ENCODE measurements at places on chromosomes 7 and 10.

- no peak for DNase-seq
Observed at GRCh38 chr7:96827701-96828100, 118.1 kb upstream of the SEM1 start.

DNA sequence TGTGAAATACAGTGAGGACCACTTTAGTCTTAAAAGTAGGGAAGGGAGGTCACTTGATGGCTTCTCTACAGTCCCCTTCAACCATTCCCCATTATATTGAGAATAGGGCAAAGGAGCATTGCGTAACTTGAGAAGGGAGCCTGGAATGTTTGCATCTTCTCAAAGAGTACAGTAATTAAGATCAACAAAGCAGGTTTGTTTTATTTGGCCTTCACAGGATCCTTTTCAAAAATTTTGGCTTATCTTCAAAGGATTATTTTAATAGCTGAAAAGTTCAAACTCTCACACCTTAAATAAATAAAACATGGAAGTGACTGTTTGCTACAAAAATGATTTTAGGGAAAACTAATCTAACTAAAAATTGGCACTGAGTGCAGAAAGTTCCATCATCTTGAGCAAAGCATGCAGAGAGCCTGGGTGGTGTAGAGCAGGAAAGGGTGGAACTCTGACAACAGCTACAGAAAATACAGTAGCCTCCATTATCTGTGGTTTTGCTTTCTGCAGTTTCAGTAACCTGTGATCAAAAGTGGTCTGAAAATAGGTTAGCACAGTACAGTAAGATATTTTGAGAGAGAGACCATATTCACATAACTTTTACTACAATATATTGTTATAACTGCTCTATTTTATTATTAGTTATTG, 214.0 kb downstream of the MDFIC start:
- no peak for DNase-seq

DNA sequence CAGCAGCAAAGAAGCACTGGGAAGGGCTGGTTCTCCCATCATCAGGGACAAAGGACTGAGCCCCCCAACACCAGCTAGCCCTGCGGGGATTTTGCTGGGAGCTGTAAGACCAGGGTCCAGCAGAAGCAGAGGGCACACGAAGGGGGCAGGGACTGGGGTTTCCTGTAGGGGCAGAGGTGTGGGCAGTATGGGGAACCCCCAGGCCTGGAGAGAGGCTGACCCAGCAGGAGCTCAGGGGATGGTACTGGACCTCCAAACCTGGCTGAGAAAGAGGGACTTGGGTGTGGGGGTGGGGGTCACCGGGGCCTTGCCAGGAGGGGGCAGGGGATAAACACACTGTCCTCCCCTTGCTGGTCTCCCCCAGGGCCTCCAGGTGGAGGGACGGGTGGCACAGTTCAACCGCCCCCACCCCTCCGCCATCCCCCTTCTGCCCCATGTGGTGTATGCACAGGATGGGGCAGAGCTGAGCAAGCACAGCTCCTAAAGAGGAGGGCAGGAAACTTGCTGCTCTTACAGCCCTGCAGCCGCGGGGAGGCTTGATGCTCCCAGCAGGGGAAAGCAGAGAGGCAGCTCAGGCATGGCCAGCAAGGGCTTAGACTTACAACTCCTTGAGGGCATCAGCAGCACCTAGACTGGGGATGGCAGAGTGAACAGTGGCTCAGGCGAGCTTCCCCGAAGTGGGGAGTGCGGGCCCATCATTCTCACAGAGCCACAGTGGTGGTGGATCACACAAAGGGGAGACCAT, 12.4 kb upstream of the RET start:
- DNase-seq = peak; percentile 35

GRCh38 chr10:115514895-115515294, 421.7 kb downstream of the ATRNL1 start:
- no peak for DNase-seq

- no peak for DNase-seq
Observed at GRCh38 chr7:117123311-117123926, 170.1 kb downstream of the ST7 start.

GRCh38 chr7:104873401-104873800, 140.6 kb upstream of the KMT2E start:
- no peak for DNase-seq

DNA sequence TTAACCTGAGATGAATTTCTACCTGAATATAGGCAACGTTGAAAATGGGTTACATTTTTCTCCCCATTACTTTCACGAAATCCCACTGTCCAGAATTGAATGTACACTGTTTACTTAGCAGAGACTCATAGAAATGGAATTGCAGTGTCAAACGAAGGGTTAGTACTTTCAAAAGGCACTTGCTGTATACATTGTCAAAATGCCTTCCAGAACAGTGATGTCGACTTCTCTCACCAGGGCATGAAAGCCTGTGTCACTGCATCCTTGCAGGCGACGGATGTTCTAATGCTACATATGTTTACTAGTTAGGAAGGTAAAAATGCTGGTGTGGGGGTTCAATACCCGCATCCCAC, 41.2 kb downstream of the TACC2 start:
- DNase-seq = no peak

DNA sequence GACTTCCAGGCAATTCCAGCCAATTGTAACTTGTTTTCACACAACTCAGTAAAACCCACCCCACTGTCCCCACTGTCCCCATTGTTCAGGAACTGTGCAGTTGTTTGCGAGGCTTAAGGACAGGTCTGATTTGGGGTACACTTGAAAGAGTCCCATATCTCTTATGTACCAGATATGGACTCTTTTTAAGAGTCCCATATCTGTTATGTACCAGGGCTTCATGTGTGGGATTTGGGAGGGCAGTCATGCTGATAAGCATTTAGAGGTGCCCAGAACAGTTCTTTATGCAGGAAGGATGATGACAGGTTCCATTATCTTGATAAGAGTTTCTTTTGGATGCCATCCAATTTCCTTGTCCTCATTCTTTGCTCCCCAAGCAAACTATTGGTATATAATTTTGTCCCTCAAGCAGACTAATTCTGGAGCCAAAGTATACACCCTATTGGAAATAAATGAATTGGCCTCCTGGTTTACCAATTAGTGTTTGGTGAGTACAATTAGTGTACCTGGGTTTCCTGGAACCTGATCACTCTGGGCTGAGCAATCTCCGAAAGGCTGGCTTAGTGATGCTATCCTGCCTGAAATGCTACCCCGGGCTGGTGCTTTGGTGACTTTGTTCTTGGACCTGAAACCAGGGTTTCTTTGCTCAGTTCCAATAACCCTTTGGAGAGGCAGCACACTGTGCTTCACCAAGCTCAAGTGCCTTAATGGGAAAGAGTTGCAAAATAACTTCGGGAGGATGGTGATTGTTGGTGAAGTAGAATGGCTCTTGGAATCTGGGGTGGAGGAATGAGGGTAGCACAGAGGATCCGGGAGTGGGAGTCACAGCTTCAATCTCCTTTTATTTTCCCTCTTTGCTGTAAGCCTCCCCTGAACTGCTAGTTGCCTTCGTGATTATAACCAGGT, 6.2 kb upstream of the DMBT1 start:
- peak; percentile 5 for DNase-seq

- no peak for DNase-seq
Observed at GRCh38 chr10:34547291-34547690, 267.8 kb downstream of the PARD3 start.
